ENCODE measurements at places on chromosomes 7 and 10.

GRCh38 chr10:79142064-79142491 is 73.3 kb downstream of the ZMIZ1 start:
- DNase-seq = no peak

- no peak for DNase-seq
These were observed 547.5 kb upstream of the FOXK1 start for GRCh38 chr7:4134631-4135030.

GRCh38 chr10:124342136-124342820 is 76.4 kb downstream of the OAT start:
- DNase-seq = no peak

GRCh38 chr10:125004571-125005311 is 62.8 kb downstream of the ZRANB1 start:
- DNase-seq = no peak

DNA sequence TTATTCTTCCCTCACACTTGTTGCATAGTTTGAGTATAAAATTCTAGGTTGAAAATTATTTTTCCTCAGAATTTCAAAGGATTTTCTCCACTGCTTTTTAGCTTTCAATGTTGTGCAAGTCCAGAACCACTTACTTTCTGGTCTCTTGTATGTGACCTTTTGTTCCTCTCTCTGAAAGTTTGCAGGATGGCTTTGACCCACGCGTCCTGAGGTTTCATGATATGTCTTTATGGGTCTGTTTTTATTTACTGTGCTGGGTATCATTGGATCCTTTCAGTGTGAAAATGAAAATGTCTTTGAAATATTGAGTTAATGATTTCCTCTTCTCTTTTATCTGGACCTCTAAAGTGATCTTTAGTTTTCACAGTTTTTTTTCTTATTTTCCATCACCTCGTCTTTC is 38.5 kb downstream of the C1GALT1 start:
- no peak for DNase-seq

DNA sequence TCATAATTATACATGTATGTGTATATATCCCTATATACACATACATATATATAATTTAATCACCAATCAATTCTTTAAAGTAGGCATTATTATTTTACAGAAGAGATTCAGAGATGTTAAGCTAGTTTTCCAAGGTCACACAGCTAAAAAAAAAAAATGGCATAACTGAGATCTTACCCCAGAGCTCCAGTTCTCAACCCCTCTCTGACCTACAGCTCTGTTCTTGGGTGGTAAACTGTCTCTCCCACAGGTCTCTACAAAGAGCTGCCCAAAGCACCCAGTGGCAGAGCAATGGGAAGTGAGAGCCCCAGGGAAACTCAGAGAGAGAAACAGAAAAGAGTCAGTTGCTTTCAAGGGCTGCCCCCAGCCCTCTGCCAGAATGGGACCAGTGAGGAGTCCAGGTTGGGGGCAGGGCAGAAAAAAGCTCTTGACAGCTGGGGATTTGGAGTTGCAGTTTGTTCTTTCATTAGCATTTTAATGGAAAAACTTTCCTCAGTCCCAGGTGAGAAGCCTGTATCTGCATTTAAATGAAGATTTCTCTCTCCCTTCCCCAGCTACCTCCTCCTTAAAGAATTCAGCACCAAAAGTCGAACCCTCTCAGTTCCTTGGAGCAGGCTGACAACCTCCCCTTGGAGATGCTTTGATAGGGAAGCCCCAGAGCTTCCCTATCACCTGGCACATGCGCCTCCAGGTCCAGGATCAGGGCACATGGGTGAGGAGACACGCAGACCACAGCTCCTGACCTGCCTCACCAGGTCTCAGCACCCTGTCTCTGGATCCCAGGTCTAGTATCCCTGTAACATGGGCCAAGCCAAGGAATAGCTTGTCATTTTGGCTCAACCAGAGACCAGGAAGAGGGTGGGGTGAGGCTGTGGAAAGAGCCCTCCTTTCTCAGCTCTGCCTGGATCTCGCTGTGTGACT is 388.1 kb downstream of the PLXNA4 start:
- DNase-seq = no peak

GRCh38 chr7:102450242-102450641 is 14.4 kb downstream of the ALKBH4 start:
- DNase-seq = no peak

- no peak for DNase-seq
These were observed 114.6 kb downstream of the PIP4K2A start for GRCh38 chr10:22599636-22600228.

GRCh38 chr7:36652431-36652830 is 71.9 kb downstream of the AOAH start:
- no peak for DNase-seq

GRCh38 chr7:135553346-135553745 is 4.4 kb upstream of the NUP205 start:
- no peak for DNase-seq

GRCh38 chr7:149099058-149099457 is 8.5 kb upstream of the ZNF786 start:
- no peak for DNase-seq

- DNase-seq = peak; percentile 86
These were observed 356 bp upstream of the NDUFB2 start for GRCh38 chr7:140696024-140696679.

DNA sequence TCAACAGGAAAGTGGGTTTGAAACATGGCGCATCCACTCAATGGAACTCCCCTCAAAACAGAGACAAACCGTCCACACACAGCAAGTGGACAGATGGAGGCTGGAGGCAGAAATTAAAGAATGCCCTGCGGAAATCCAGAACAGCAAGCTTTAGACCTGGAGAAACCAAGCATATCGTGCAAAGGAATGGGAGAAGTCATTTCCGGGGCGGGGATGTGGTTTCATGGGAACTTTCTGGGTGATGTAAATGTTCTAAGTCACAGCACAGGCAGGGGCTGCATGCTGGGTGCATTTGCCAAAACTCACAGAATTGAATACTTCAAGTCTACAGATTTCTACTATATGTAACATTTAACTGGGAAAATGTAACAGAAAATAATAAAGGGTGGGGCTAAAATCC is 213.0 kb downstream of the PTPRN2 start:
- no peak for DNase-seq

DNA sequence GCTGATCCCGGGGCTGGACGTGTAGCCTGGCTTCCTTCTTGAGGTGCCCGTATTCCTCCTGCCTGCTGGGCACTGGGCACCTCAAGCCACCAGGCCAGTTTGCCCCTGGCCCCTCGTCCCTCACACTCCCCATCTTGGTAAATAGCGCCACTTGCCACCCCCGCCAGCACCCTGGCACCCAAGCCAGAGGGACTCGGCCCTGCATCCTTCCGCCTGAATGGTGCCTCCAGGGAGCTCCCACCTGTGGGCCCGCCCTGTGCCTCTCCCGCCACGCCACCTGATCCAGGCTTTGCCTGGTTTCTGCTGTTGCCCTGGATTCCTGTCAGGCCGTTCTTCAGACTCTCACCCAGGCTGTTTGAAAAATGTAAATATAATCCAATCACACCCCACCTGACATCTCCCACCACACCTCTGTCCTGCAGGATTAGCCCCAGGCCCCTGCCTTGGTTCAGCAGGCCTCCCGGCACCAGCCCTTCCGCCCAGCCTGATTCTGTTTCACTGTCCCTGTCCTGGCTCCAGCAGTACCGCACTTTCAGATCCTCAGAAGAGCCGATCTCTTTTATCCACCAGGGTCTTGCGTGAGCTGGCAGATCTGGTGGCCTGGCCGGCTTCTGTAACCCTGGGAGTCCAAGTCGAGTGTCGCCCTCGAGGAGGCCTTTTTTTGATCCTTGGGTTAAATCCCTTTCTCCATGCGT is 33.8 kb downstream of the WIPI2 start:
- no peak for DNase-seq

- no peak for DNase-seq
These were observed 608 bp downstream of the ENTPD7 start for GRCh38 chr10:99659868-99660366.

- DNase-seq = no peak
These were observed 92.1 kb downstream of the SRI start for GRCh38 chr7:88127637-88128290.

All from GM18507 (cell line).